Stimulated activated CD4-positive, alpha-beta T cell treated with anti-CD3 and anti-CD28 coated beads, Interleukin-4, amount 100 ng/mL, for 24 hours (primary cell): ENCODE measurements at places on chromosomes 2 and 18.

GRCh38 chr2:226902041-226902966 is 66.5 kb downstream of the RHBDD1 start:
- no peak for DNase-seq

DNA sequence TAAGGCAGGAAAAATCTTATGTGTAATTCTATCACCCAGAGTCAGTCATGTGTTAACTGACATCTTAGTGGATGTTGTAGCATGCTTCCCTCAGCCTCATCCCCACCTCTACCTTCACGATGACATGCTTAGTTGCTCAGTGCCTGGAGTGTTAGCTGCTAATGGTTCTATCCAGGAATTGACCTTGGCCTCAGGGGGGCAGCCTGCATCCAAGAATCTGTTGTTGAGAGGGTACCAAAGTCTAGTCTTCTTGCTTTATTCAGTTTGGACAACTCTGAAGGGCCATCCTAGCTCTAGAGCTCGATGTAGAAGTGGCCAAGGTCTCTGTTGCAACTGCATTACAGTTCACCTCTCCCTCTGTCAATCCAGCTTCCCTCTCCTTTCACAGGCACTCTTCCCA is 61.2 kb downstream of the ACYP2 start:
- DNase-seq, result no peak

DNA sequence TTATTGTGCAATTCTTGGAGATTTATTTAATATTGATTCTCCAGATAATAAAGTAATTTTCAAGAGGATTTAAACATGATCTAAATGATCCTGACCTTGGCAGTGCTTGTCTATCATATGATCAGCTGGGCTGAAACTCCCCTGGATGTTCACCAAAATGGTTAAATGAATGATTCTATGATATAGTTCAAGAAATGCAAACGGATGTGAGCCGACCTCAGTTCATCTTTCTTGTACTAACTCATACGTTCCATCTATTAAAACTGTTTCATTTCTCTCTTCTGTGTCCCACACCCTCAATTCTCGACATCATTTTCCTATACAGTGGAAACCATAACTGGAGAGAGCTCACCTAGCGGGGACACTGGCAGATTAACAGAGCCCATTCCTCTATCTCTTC is 281.7 kb upstream of the CCDC68 start:
- DNase-seq, result no peak

GRCh38 chr2:46303822-46304221 is 6.6 kb downstream of the EPAS1 start:
- DNase-seq, result no peak

DNA sequence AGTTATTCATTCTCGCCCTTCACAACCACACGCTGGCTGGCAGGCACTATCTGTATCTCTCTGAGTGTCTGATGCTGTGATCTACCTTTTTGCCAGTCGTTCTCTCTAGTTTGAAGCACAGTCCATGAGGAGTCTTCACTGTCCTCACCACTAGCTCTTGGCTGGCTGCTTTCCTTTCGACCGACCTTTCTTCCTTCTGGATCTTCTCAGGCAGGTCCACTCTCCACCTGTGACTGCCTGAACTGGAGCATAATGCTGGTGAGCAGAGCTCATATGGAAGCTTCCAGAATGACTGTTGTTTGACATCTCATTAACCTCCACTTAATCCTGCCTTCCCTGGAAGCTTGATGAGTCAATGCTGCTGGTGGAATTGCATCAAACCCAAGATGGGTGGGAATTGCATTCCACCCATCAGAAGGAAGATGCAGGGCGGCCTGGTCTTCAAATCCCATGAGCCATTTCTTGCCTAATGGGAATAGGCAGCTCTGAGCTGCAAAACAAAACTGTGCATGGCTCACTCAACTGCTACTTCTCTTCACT is 283.5 kb upstream of the HDAC4 start:
- no peak for DNase-seq

DNA sequence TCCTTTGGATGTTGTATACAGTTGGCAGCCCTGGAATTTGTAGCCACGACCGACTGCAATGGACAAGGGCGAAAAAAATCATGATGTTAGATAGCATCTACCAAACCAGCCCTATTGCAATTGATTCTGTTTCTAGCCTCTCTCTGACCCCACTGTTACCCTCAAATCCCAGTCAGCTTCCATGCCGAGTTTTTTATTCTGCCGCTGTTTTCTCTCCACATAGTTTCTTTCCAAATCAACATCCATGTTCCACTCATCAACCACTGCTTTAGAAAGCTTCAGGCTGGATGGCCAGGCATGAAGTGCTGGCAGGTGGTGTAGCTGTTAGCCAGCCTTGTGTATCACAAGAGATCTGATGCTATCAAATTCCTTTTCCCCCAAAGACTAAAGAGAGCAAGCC is 272.8 kb downstream of the FIGN start:
- no peak for DNase-seq

DNA sequence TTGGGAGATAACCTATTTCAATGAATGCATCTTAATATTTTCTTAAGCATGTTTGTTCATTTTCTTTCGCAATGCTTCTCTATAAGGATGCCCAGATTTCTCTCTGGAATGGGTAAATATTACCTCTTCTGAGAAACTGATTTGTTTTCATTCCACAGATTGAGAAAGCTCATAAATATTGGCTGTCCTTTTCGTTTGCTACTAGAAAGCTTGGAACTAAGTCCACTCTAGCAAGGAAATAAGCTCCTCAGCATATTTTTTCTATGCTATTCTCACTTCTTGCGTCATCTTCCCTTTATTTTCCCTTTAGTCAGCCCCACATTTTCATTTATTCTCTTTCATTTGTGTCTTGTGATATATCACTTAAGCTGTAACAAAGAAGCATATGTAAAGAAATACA is 76.3 kb downstream of the ANTXR1 start:
- no peak for DNase-seq

DNA sequence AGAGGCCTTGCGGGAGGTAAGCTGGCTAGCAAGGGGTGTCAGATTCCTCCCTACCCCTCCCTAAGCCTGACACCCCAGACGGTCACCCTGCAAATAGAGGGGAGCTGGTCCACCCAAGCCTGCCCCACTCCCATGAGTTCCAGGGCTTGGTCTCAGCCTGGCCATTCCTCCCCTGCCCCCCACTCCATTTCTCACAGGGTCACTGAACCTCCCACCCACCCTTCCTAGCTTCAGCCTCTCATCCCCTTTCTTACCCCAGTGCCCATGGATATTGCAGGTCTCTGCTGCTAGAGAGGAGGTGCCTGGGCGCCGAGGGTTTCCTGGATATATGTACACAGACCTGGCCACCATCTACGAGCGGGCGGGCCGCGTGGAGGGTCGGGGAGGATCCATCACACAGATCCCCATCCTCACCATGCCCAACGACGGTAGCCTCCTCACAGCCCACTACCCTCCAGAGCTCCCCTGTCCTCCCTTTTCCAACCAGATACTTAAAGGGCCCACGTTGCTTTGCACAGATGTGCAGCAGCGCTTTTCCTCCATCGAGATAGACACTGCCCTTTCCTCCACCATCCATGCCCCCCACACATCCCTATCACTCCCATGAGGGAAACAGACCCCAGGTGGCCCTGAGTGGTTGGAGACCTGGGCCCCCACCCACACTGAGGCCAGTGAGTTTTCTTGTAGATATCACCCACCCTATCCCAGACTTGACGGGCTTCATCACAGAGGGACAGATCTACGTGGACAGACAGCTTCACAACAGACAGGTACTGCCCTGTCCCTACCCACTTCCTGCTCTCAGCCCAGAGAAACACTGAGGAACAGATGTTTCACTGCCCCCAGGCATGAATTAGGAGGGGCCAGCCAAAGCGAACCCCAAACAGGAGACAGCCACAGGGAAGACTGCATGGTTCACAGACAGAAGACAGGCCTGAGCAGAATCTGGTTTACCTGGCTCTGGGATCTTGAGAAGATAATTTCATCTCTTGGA is 15.2 kb upstream of the ANKRD53 start:
- no peak for DNase-seq

DNA sequence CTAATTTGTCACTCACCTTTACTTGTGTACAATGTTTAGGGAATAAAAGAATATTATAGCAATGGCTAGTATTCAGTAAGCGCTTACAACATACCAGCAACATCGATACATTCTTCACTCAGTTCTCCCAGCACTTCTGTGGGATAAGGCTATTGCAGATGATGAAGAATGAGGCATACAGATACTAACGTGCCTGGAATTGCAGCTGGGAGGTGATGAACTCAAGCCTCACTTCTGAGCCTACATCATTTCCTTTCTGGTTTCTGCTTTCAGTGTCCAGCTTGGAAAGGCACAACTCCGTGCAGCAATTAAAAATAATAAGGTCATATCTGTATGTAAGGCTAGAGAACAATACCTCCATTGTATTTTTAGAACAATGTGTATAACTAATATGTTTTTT is 95.4 kb upstream of the AQP4 start:
- no peak for DNase-seq

GRCh38 chr2:196887431-196887830 is 39.1 kb downstream of the PGAP1 start:
- DNase-seq, result no peak

DNA sequence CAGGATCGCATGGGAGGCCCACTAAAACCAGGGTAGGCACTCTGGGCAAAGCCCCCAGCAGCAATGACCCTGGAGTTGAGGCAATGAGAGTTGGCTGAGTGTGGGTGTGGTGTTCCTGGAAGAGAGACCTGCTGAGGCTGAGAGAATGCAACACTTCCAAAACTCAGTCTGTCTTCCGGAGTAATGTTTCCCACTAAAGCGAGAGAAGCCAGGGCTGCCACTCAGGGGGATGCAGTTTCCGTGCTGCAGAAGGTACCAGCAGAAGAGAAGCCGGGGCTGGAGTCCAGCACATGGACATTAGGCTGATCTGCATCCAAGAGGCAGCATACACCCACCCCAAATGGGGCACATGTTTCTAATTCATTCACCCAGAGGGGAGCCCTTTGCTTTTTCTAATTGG is 127.2 kb upstream of the ARHGAP28 start:
- no peak for DNase-seq

GRCh38 chr2:120820263-120820952 is 84.7 kb downstream of the GLI2 start:
- no peak for DNase-seq

- DNase-seq, result no peak
Observed at GRCh38 chr2:10500601-10501361, 52.7 kb upstream of the ODC1 start.

GRCh38 chr2:238970553-238971081 is 122.7 kb downstream of the TWIST2 start:
- DNase-seq, result peak; percentile 36

GRCh38 chr2:15893689-15894480 is 46.5 kb upstream of the MYCN start:
- DNase-seq, result no peak

DNA sequence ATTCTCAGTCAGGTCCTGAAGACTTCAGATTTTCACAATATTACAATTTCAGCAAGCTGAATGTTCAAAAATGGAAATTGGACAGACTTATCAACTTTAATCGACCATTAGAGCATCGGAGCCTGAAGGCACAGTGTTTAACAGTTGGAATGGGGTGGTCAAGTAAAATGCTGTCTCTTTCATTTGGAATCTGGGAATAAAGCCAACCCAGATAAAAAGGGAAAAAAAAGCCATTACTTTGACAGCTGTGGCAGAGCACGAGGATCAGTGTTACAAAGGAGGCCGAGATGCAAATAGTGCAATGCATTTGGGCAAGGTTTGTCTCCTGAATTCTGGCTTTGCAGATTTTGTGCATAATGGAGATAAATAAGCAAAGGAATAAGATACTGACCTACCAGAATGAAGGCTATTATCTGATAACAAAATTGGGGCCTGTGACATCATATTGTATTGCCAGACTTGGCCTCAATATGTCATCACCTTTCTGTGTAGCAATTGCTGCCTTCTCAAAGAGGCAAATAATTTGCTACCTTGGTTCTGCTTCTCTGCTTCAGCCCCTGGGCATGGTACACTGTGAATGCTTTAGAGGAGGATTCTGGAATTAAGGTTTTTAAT is 277.5 kb upstream of the KLHL29 start:
- no peak for DNase-seq

GRCh38 chr18:484749-485464 is 15.6 kb downstream of the COLEC12 start:
- DNase-seq, result no peak

GRCh38 chr2:197324801-197325200 is 14.2 kb upstream of the ANKRD44 start:
- DNase-seq, result no peak

- DNase-seq, result no peak
Observed at GRCh38 chr2:44397447-44398175, 35.9 kb downstream of the CAMKMT start.

GRCh38 chr2:10765461-10765860 is 44.0 kb downstream of the ATP6V1C2 start:
- DNase-seq, result no peak
